ENCODE measurements at places on chromosomes 4 and X.

DNA sequence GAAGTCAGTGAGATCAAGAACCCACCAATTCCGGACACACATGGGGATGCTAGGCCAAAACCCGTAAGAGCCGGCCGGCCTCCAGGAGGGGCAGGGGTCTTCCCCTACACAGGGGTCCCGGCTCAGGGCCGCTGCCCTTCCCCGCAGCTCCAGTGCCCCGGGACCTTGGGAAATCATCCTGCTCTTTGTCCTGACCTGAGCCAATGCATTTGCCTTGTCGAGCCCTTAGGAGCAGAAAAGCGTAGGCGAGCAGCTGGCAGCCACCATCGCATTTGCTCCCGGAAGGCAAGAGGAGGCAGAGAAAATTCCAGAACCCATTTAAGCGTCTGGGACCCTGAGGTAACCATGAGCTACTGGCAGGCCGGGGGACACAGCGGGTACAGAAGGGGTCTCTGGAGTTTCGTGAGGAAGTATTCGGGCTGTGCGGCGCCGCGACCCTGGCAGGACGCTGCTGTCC, 7.4 kb upstream of the TNIP2 start:
- no peak for DNase-seq

DNA sequence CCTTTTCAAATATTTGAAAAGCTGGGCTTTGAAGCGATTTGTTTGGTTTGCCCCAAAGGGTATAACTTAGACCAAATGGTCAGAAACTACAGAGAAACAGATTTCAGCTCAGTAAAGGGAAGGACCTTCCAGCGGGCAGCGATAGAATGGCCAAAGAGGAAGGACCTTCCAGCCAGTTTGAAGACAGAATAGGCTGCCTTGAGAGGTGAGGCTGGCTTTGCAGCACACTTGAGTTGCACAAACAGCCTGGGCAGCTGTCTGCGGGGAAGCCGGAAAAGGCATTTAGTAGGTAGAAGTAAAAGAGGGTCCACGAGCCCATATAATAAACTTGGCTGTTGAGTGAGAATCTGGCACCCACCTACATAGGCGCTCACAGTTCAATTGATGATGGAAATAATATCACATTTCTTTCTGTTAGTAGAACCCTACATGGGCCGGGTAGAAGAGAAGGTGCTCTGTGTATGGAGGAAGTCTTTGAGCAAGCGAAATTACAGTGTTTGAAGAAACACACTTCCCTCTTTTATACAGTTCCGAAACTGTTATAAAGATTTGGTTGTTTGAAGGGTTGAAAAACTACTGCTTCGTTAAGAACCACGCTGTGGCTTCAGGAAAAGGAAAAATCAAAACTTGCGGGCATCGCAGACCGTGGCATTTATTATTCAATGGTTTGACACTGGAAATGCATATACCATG, 75.0 kb upstream of the SORBS2 start:
- no peak for DNase-seq

DNA sequence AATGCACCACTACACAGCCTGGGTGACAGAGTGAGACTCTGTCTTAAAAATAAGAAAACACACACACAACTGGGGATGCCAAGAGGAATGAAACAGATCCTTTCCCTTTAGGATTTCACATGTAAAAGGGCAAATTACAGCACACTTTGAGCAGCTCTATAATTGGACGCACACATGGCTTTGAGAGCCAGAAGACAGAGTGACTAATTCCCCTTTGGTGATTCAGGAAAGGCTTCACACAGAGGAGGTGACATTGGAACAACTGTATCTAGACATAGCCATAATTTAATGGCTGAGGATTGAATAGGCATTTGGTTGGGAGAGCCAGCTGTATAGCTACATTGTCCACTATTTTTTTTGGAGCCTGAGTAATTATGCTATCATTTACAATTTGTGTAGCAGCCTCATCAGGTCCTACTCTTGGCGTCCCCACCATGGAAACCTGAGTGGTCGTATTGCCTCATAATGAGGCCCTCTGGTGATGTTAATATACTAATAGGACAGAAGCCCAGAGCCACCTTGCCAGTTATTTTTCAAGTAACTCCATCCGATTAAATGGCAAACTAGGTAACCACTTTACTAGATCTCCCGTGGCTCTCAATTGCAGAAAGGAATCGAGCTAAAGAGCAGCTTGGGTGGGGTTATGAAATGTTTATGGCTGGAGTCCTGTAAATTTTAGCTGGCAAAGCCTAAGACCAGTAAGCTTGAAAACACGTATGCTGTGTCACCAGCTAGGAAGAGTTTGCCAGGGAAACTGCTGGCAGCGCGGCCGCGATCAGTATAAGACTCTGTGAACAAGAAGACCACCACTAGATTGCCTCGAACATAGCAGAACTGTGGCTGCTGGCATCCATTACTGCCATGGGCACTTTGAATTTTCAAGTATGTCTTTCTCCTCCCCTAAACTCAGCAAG, 8.5 kb upstream of the PPEF1 start:
- DNase-seq: no peak

GRCh38 chrX:9430346-9430921, 34.4 kb upstream of the TBL1X start:
- no peak for DNase-seq

GRCh38 chr4:158726633-158727032, 3.4 kb upstream of the PPID start:
- no peak for DNase-seq

DNA sequence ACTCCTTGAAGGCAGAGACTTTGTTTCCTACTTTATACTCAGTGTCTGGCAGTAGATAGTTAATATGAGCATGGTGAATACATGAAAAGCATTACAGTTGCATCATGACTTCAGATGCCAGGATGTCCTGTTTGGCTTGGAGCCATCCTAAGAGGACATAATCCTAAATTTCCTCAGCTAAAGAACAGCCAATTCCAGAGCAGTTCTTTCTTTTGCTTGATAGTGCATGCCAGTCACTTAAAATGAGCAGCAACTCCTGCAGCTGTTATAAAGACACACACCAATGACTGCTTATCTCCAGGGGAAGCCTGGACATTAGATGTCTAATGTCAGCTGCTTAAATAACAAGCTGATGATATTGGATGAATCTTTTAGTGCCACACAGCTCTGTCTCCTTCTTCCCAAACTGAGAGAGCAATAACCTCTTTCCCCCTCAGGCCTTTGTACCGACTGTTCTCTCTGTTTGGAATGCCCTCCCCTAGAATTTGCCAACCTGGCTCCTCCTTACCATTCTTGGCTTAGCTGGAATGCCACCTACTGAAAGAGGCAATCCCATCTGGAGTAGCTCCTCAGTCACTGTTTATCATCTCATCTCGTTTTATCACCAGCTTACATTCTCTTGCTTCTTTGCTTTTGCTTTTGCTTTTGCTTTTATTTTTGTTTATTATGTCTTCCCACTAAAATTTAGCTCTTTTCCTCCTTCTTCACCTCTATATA, 100.8 kb upstream of the USP38 start:
- DNase-seq: no peak

DNA sequence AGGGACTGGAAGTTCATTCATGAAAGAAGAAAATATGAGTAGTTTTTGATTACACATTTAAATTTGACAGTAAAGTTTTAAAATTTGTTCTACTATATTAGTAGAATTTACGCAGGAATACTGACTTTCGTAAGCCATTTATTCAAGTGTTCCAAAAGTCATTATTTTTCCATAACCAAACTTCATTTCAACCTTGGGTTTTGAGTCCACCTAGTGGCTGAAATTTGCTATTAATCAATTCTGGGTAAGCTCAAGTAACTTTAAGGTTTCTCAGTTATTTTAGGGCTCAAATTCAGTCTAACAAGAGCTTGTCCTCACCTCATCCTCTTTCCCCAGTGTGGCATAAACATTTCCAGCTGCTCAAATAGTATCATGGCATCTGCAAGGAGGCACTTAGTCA, 175.4 kb downstream of the SH3BGRL start:
- no peak for DNase-seq

- no peak for DNase-seq
Observed at GRCh38 chrX:141619336-141619735, 29.8 kb downstream of the SPANXA2 start.

GRCh38 chr4:82811838-82812341, 13.3 kb upstream of the SCD5 start:
- no peak for DNase-seq

- DNase-seq: no peak
Observed at GRCh38 chr4:144578681-144579080, 67.3 kb upstream of the HHIP start.

- no peak for DNase-seq
Observed at GRCh38 chr4:2371765-2372487, 46.5 kb downstream of the ZFYVE28 start.

DNA sequence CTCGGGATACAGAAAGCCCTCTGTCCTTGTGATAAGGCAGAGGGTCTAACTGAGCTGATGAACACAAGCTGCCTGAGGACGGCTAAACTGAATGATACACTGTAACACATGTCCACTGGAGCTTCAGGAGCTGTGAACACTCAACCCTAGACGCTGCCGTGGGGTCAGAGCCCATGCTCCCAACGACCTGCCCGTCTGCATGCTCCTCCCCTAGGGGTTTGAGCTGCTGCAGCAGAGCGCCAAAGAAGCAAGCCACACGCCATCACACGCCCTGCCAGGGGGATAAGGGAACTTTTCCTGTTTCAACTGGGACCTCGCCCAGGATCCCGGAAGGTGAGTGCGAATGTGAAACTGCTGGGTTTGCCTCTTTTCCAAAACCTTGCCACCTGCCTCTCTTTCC, 361.8 kb downstream of the FAT4 start:
- DNase-seq: no peak

- no peak for DNase-seq
Observed at GRCh38 chrX:77617206-77617605, 168.8 kb downstream of the ATRX start.

GRCh38 chrX:153744210-153745066, 19.6 kb upstream of the PLXNB3 start:
- DNase-seq: no peak

- DNase-seq: no peak
Observed at GRCh38 chr4:77600521-77601451, 4.8 kb upstream of the CXCL13 start.

- DNase-seq: no peak
Observed at GRCh38 chrX:99353412-99353811, 1056.7 kb downstream of the PCDH19 start.

- no peak for DNase-seq
Observed at GRCh38 chr4:148052448-148052847, 320.6 kb downstream of the ARHGAP10 start.

DNA sequence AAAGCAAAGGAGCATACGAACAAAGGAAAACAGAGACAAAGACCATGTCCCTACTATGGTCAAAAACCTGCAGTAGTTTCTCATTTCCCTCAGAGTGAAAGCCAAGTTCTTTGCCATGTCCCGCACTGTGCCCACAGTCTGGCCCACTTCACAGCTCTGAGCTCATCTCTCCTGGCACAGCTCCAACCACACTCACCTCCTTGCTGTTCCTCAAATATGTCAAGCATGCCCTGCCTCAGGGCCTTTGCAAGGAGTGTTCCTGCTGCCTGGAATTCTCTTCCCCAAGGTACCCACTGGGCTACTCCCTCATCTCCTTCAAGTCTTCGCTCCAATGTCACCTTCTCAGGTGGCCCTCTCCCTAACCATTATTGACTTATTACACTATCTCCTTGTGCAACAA, 72.1 kb downstream of the COX18 start:
- DNase-seq: no peak

DNA sequence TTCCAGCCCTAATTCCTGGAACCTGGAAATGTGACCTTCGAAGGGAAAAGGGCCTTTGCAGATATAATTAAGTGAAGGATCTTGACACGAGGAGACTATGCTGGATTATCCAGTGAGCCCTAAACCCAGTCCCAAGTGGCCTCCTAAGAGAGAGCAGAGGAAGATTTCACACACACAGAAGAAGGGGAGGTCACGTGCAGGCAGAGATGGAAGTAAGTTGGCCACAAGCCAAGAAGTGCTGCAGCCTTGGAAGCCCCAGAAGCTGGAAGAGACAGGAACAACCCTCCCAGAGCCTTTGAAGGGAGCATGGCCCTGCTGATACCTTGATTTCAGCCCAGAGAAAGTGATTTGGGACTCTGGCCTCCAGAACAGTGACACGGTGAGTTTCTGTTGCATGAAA, 51.9 kb downstream of the EVC2 start:
- DNase-seq: no peak

DNA sequence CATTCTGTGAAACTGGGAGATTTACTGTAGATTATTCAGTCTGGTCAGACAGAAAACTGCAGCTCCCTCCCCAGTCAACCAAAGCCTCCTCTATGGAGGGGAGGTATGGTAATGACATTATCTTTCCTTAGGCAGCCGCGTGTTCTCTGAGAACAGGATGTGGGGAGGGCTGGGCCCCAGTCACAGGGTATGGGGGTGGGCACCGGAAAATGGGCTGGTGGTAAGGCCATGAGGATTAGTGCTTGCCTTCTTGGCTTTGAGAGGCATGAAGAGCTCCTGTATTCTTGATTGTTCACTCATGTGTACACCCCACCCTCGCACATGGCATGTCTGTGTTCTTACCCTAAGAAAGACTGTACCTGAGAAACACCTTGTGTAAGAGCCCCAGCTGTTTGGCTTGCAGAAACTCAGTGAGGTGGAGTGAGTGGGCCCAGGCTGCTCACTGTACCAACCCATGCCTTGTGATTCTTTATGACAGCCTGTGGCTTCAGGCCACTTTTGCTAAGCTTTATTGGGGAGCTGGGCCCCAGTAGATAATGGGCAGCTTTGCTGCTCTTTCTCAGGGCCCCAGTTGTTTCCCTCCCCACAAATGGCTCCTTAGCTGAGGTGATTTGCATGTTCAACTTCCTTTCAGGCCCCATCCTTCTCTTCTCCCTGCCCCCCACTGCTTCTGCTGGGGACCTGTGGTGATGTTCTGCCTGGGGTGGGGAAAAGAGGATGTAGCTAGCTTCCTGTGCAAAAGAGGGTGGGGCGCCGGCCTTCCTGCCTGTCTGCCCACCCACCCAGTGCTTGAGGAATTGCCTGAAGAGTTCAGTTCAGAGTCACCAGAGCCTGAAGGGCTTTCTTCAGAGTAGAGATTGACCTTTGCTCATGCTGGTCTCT, 30.7 kb downstream of the MSN start:
- DNase-seq: peak; percentile 77

DNA sequence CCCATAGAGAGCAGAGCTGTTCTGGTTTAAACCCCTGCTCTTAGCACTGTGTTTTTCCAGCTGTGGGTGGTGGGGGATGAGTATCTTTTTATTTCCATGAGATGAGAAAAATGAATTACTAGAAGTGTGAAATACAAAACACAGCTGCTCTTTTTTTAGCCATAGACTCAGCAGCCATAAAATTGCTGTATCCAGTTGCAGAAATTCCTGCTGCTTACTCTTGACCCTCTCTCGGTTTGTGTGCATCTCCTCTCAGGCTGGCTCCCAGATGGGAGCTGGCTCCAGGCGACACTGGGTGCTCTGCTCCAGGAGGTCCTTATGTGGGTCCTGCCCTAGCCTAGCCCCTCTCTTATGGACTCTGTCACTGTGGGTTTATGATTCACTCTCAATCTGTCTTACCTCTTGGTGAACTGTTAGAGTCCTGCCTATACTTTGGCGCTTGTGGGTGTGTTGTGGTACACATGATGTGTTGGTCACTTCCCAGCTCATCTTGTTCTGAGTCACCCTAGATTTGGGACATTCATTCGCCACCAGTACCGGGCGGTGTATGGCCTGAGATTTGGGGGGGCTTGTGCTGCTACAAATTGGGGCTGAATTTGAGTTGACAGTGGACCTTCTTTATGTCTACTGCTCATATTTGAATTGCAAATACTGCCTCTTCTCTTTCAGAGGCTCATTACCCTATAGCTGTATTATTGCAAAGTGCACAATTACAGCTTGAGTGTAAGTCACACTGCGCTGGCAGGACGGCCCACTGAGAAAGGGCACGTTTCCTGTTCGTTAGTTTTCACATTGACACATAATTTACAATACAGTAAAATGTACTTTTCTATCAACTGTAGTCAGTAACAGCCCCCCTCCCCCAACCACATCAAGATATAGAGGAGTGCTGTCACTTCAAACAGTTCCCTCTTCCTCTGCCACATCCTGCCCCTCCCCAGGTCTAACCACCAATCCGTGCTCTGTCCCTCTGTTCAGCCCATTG, 46.9 kb upstream of the MSANTD1 start:
- peak; percentile 68 for DNase-seq
